ENCODE measurements at places on chromosomes 3 and 15.

- peak; percentile 76 for DNase-seq
Measured at GRCh38 chr3:60086811-60087210, 1037.0 kb upstream of the CFAP20DC start.

- no peak for DNase-seq
Measured at GRCh38 chr3:139978966-139979365, 44.0 kb downstream of the CLSTN2 start.

- no peak for DNase-seq
Measured at GRCh38 chr15:26453914-26454313, 319.0 kb downstream of the GABRB3 start.

DNA sequence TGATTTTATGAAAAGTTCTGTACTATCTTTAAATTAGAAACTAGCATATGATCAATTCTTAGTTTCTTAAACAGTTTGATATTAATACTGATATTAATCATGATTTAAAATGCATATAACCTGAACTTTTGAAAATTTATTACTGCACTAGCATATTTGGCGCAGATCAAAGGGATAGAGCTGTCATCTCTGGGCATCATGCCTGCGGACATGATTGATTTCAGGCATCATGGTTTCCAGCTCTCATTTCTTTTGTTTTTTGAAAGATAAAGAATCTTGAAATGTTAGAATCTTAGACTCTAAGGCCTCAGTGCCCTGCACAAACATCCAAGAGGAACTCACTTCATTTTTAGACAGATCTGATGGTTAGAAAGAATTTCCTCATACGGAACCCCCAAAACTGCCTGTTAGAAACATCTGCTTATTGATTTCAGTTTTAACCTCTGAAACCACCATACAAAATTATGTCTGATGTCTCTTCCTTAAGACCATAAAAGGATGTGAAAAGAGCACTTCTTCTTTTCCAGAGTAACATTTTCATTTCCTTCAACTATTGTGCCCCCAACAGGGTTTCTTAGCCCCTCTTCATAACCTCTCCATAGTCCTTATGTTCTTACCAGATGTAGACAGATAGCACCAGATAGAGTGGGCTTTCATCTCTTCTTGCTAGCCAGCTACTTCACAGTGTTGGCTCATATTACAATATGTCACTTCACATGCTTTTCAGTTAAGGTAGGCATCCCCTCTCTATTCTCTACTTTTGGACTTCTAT lies 110.8 kb downstream of the BBX start:
- DNase-seq: no peak

DNA sequence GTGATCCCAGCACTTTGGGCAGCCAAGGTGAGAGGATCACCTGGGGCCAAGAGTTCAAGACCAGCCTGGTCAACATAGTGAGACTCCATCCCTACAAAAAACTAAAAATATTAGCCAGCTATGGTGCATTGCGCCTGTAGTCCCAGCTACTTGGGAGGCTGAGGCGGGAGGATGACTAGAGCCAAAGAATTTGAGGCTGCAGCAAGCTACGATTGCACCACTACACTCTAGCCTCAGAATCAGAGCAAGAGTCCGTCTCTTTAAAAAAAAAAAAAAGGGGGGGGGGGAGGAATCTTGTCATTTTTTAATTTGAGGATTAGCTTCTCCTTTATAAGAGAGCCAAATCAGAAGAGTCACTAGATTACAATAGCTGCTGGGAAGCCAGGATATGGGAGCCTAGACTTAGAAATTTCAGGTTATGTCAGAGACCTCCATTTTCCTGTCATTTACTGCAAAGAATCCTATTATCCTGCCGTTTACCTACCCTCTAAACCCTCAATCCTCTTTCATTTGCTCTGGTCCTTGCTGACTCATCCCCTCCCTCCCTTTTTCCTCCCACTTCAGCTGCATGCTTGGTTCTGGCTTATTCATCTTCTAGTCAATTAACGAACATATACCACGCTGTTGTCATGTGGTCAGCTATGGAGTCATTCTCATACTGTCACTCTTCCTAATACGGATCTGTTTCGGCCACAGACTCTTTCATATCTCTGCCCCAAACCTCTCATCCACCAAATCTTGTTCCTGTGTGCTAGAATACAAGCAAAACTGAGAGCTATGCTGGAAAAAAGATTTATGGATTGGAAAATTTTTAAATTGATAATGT lies 83.8 kb upstream of the PPIB start:
- DNase-seq: peak; percentile 86

- peak; percentile 21 for DNase-seq
Measured at GRCh38 chr3:185896636-185897035, 41.2 kb downstream of the TRA2B start.

DNA sequence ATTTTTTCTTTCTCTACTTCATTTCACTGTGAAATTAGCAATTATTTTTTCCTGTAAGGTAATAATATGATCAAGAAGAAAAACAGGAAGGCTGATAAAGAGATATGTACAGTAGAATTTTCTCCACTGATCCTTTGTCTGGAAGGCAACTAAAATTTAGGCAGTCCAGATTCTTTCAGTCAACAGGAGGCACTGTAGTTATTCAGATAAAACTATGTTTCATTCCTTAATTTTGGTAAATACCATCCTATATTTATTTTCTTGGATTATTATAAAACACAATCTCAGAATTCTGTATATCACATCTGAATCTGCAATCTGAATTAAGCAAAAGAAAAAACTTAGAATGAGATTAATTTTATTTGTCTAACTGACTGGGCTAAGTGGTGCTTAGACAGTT lies 343.2 kb downstream of the LSAMP start:
- DNase-seq: no peak

- DNase-seq: no peak
Measured at GRCh38 chr3:115708540-115708939, 85.2 kb downstream of the GAP43 start.

GRCh38 chr3:56788521-56788920 lies 13.2 kb downstream of the ARHGEF3 start:
- DNase-seq: no peak

DNA sequence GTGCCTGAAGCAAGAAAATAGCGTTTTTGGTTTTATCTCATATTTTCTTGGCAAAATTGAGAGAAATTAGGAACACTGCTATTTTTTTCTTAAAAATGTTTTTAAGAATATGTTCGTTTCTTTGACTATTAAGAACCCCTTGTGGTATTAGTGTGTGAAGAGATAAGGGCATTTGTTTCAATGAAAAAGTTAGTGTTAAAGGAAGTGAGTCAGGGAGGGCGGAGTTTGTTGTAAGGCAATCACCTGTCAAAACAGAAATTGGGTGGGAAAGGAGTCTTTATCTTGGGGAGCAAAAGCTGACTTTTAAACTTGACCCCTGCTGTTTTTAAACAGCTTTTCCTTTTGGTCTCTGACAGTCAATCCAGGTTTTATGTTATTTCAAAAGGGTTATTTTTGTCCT lies 4.2 kb downstream of the RAP2B start:
- DNase-seq: peak; percentile 28

GRCh38 chr3:171453180-171453886 lies 6.9 kb downstream of the TNIK start:
- no peak for DNase-seq

DNA sequence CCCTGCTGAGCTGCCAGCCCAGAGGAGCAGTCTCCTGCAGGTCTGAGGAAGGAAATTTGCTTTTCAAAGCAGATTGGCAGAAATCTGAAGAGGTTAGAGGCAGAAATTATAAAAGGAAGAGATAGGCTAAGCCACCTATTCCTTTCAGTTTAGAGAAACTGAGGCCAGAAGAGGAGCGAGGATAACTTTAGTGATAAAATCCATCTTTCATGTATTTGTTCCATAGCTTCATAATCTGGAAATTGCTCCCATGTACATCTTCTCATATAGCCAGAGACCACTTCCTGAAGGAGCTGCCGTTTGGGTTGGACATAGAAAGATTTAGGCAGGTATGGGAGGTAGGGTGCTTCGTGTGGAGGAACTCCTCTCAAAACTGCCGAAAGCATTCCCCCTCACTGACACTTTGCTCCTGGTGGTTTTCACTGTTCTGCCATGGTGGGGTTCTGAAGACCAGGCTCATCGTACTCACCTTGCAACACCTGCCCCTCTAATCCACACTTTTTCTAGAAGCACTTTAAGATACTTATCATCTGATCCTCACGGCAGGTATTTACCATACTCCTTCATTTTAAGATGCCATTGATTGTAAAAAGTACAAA lies 670 bp upstream of the ACAP2 start:
- no peak for DNase-seq

GRCh38 chr15:100298257-100298656 lies 43.5 kb downstream of the ADAMTS17 start:
- no peak for DNase-seq

All from fibroblast of skin of back (primary cell).